ENCODE measurements at places on chromosomes 5 and 9. TPM values are rescaled to one million over a fixed set of nuclear protein-coding genes. Genes with fewer than 3 reads are reported as not detected.

PCDHA9 gene
- total RNA-seq, result 0.35 TPM

FAM78A gene
- 5.7 TPM for total RNA-seq

DPYSL3 gene
- 255 TPM for total RNA-seq

ZFYVE16 gene
- 36.8 TPM for total RNA-seq

TAF11L4 gene
- not detected for total RNA-seq

EIF4EBP3 gene
- total RNA-seq, result not detected

SLC1A1 gene
- total RNA-seq, result 7.3 TPM

SVEP1 gene
- 53.6 TPM for total RNA-seq

ROR2 gene
- 0.68 TPM for total RNA-seq

PCDHA1 gene
- total RNA-seq, result not detected

HRH2 gene
- 23.1 TPM for total RNA-seq

EFNA5 gene
- 13.5 TPM for total RNA-seq

ADAMTS12 gene
- 7.3 TPM for total RNA-seq

GEMIN5 gene
- total RNA-seq, result 13.4 TPM

CCL27 gene
- not detected for total RNA-seq

RPL35 gene
- 1,187 TPM for total RNA-seq

BBLN gene
- 329 TPM for total RNA-seq

VLDLR gene
- total RNA-seq, result 16.9 TPM

- H3K27me3 ChIP-seq, result no peaks in the 10 kb centered on the region
- no peak overlapping the region for H3K4me3 ChIP-seq
- no peaks in the 10 kb centered on the region for H3K36me3 ChIP-seq
- DNase-seq, result no peak
- H3K4me1 ChIP-seq, result peaks cover 3% of the 10 kb centered on the region
- H3K27ac ChIP-seq, result no peak overlapping the region
These were observed 338.6 kb downstream of the PTPRD start for GRCh38 chr9:10274175-10274574.

- H3K4me3 ChIP-seq, result no peak overlapping the region
- no peaks in the 10 kb centered on the region for H3K27me3 ChIP-seq
- no peaks in the 10 kb centered on the region for H3K4me1 ChIP-seq
- no peak overlapping the region for H3K27ac ChIP-seq
These were observed 7.0 kb downstream of the GRIN3A start for GRCh38 chr9:101731429-101731828.

DNA sequence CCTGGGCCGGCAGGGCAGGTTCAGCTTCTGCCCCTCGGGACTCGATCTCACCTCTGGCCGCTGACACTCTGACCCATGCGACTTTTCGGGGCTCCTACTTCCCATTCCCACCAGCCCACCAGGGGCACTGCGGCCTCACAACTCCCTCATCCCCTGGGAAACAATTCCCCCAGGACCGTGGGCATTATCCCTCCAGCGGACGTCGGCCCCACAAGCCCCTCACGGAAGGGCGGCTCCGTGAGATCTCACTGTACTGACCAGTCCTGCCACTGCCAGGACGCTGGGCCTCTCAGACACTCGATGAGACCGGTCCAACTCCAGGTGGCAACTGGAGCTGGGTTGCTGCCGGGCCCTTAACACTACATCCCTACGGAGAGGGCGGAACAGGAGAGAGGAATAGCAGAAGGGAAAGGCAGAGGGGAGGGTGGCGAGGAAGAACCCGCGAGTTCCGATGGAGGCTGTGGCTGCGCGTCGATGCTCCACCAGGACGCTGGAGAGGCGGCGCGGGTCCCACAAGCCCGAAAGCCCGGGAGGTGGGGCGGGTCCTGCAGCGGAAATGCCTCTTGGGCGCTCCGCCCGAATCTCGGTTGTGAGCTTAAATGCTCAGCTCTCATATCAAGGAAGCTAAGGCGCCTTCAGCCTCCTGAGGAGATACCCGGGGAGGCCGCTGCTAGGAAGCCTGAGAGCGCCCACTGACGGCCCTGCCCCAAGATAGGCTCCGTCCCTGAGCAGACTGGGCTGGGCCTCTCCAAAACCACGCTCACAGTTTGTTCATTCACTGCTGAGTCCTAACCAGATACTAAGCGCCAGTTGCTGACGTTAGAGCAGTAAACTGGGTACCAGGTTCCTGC is 36.3 kb downstream of the VCP start:
- no peak for DNase-seq
- peak overlapping the region; percentile 66 for H3K4me3 ChIP-seq
- H3K27me3 ChIP-seq, result no peaks in the 10 kb centered on the region
- peak overlapping the region; percentile 20 for H3K27ac ChIP-seq

- no peak overlapping the region for H3K4me3 ChIP-seq
- H3K36me3 ChIP-seq, result no peaks in the 10 kb centered on the region
- H3K27me3 ChIP-seq, result no peaks in the 10 kb centered on the region
- H3K27ac ChIP-seq, result no peak overlapping the region
These were observed 371.2 kb downstream of the CDH18 start for GRCh38 chr5:19616701-19617215.

GRCh38 chr5:129110742-129111141 is 16.2 kb downstream of the ISOC1 start:
- peaks cover 4% of the 10 kb centered on the region for H3K36me3 ChIP-seq
- no peak overlapping the region for H3K27ac ChIP-seq
- DNase-seq, result no peak
- H3K27me3 ChIP-seq, result no peaks in the 10 kb centered on the region

DNA sequence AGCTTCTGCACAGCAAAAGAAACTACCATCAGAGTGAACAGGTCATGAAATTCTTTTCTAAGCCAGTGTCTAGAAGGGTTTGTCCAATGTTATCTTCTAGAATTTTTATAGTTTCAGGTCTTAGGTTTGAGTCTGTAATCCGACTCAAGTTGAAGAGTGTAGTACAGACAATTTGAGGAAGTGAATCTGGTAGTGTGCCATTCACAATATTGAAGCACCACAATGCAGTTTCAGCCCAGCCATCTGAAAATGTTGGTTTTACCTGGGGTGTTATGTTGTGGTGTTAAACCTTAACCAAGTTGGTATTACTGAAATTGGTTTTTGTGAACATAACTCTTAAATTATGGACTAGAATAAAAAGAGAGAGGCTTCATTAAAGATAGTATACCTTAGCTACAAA is 77.2 kb downstream of the ADAMTS16 start:
- H3K4me3 ChIP-seq, result no peak overlapping the region
- no peaks in the 10 kb centered on the region for H3K27me3 ChIP-seq
- no peak overlapping the region for H3K27ac ChIP-seq

DNA sequence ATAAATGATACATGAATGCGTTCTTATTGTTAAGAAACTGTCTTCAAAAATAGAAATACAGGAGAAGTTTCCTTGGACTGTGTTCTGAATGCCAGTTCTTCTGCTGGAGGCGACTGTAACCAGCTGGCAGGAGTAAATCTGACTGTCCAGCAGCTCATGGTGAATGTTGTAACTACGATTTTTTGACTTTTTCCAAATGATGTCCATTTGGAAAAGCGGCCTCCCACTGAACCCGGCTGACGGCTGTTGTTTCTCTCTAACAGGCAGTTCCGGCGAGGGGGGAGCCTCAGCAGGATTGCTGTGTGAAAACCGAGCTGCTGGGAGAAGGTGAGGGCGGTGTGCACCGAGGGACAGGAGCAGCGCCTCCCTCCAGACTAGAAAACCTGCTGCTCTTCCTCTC is 91.9 kb downstream of the EHMT1 start:
- H3K4me1 ChIP-seq, result peaks cover 6% of the 10 kb centered on the region
- DNase-seq, result no peak
- H3K36me3 ChIP-seq, result peaks cover 12% of the 10 kb centered on the region
- no peak overlapping the region for H3K27ac ChIP-seq
- H3K4me3 ChIP-seq, result no peak overlapping the region

GRCh38 chr5:83313436-83313835 is 158.1 kb upstream of the VCAN start:
- no peak for DNase-seq
- H3K4me3 ChIP-seq, result no peak overlapping the region
- H3K4me1 ChIP-seq, result no peaks in the 10 kb centered on the region
- H3K27me3 ChIP-seq, result no peaks in the 10 kb centered on the region
- H3K27ac ChIP-seq, result no peak overlapping the region

DNA sequence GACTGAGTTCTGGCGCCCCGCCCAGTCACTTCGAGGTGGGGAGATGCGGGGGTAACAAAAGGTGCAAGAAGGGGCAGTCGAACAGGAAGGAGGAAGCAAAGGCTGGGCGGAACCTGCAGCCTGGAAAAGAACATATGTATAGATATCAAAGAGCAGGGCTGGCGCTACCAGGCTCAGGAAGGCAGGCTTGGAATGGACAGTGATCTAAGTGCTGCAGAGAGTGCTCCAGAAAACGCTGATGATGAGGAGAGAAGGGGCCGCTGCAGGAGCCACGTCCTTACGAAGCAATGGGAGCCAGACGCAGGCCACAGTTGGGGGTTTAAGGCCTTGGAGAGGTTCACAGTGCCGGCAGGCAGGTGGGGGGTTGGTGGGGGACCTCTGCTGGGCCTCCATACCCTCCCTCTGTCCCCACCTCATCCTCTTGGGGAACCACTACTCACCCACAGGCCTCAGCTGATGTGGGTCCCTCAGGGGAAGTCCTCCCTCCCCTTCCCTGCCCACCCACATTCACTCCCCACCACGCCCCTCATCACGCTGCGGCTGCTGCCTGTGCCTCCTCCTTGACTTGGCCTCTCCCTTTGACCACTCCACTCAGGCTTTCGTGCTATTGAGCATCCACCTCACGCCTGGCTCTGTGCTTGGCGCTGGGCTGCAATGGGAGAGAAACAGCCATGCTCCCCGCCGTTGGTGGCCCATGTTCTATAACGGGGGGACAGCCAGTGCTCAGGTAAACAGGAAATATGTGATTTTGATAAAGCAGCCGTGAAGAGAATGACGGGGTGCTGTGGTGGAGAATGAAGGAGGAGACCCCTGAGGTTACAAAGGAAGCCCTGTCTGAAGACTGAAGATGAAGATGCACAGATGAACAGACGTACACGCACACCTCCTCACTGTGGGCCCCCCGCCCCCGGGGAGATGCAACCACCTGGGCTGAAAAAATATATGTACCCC is 40.5 kb upstream of the RPL26L1 start:
- peaks cover 35% of the 10 kb centered on the region for H3K4me1 ChIP-seq
- H3K36me3 ChIP-seq, result peaks cover 18% of the 10 kb centered on the region
- DNase-seq, result no peak
- H3K27me3 ChIP-seq, result no peaks in the 10 kb centered on the region
- no peak overlapping the region for H3K4me3 ChIP-seq

DNA sequence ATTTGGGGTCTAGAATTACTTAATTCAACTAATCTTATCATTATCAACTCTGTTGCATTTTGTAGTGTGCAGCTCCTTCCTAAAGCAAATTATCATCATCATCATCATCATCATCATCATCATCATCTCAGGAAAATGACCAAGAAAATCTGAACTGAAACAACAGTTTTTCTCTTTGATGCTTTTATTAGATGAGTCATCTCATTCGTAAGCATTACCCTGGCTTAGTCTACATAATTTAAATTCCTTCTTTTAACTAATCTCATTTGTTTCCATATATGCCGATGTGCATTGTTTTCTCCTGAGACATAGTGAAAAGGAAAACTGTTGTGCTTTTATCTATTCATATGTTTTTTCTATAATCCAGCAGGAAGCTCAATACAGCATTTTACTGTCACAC is 173.0 kb upstream of the PDE4D start:
- DNase-seq, result no peak
- H3K4me1 ChIP-seq, result no peaks in the 10 kb centered on the region
- no peak overlapping the region for H3K27ac ChIP-seq
- H3K27me3 ChIP-seq, result no peaks in the 10 kb centered on the region
- H3K36me3 ChIP-seq, result no peaks in the 10 kb centered on the region

DNA sequence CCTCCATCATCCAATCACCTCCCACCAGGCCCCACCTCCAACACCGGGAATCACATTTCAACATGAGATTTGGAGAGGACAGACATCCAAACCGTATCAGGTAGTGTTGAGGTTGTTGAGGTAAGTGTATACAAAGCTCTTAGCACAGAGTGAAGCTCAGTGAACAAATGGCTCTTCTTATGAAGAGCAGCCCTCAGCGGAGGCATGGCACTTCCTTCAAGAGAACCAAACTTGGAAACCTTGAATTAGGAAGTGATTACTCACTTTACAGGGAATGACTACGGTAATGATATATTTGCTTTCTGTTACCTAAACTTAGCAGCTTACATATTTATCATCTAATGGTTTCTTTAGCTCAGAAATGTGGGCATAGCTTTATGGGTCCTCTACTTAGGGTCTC is 92.8 kb downstream of the IQGAP2 start:
- H3K4me1 ChIP-seq, result no peaks in the 10 kb centered on the region
- no peak overlapping the region for H3K4me3 ChIP-seq
- no peak overlapping the region for H3K27ac ChIP-seq
- no peaks in the 10 kb centered on the region for H3K27me3 ChIP-seq

- no peaks in the 10 kb centered on the region for H3K27me3 ChIP-seq
- H3K4me1 ChIP-seq, result peaks cover 18% of the 10 kb centered on the region
- no peaks in the 10 kb centered on the region for H3K36me3 ChIP-seq
- peak overlapping the region; percentile 21 for H3K4me3 ChIP-seq
- peak overlapping the region; percentile 91 for H3K27ac ChIP-seq
These were observed 39.3 kb upstream of the TNC start for GRCh38 chr9:115157245-115157674.

DNA sequence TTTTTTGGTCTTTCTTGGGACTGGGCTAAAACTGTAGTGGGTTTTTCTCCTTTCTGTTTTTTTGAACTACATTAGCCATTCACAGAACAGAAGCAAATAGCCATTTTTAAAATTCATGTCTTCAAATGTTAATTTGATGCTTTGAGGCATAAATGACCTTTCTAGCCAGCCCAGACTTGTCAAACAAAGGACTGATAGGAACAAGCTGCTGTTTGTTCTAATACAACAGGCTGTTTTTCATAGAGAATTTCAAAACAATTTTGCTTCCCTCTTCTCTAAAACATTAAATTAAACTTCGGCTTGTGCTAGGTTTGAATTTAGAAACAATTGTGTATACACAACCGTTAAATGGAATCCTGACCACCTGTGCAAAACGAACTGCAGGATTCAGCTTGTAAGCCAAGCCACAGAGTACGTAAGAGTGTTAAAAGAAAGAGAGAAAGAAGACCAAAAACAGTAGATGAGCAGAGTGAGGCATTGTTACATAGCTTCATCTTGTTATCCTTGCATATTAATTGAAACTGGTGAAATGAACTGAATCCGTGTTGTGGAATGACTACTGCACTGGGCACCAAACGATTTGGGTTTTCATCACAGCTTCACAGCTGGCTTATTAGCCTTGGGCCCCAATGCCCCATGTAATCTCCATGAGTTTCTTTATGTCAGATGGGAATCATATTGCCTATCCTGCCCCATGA is 100.0 kb downstream of the ZSWIM6 start:
- DNase-seq, result no peak
- no peak overlapping the region for H3K27ac ChIP-seq
- H3K4me1 ChIP-seq, result no peaks in the 10 kb centered on the region
- H3K4me3 ChIP-seq, result no peak overlapping the region
- no peaks in the 10 kb centered on the region for H3K27me3 ChIP-seq
- no peaks in the 10 kb centered on the region for H3K36me3 ChIP-seq

- peaks cover 40% of the 10 kb centered on the region for H3K4me1 ChIP-seq
- H3K4me3 ChIP-seq, result peak overlapping the region; percentile 10
- peaks cover 1% of the 10 kb centered on the region for H3K36me3 ChIP-seq
- H3K27ac ChIP-seq, result peak overlapping the region; percentile 9
- no peak for DNase-seq
These were observed 20.8 kb downstream of the TMEM245 start for GRCh38 chr9:109098960-109099308.

Data from thoracic aorta (tissue), 2 donors.